Fibroblast of skin of back (primary cell): ENCODE measurements at places on chromosomes 3 and 15.

DNA sequence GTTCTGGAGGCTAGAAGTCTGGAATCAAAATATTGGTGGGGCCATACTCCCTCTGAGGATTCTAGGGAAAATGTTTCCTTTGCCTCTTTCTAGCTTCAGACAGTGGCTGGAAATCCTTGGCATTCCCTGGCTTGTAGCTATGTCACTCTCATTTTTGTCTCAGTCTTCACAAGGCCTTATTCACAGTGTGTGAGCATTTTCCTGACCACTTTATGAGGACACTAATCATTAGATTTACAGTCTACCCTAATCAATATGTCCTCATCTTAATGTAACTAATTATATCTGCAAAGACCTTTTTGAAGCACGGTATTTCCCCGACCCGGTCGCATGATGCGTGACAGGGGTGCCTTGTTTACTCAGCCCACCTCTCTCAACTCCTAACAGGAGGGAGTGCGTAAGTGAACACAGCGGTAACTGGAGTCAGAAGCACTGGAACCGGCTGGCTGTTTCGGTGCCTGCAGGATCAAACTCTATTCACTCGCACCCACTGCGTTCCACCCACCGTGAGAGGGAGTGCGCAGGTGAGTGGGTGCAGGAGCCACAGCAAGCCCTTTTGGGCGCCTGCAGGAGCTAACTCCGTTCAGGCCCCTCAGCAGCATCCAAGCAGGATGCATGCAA is 155.0 kb downstream of the EPHA3 start:
- DNase-seq, result no peak

- DNase-seq, result no peak
Measured at GRCh38 chr3:197495059-197495455, 60.7 kb downstream of the BDH1 start.

- DNase-seq, result peak; percentile 92
Measured at GRCh38 chr3:133568294-133569014, 5.0 kb upstream of the CDV3 start.

DNA sequence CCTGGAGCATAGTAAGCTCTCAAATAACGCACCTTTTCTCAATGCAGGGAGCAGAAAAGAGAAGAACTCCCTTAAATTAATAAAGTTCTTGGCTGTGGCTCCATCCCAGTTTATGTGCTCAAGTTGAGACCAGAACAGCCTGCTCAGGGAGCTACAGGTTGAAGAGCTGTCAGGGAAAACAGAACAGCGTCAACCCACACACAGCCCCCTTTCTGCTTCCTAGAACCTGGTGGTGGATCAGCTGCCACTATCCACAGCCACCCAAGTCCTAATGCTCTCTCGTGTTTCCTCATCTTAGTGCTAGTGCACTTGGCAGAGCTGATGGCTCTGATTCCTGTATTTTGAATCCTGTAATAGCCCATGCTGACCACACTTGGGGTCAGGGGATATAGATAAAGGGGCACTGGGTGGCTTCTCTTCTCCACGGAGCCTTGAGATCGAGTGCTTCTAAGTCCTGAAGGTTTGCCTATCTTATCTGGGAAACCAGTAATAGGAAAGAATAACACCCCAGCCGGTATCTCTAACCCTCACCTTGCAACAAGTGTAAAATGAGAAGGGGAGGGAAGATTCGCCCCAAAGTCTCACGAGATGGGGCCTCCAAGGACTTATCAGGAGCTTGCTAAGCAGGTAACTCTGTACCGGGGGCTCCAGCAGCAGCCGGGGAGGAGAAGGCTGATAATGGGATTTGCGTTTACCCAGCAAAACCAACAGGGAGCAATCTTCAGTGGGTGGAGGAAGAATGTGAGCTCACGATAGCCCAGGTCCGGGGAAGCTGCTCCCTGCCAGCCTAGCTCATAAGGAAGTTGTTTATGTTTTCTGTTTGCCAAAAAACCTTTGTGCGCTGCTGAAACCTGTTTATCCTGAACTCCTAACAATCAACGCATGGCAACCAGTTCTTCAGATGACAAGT is 136.2 kb upstream of the ICE2 start:
- no peak for DNase-seq

DNA sequence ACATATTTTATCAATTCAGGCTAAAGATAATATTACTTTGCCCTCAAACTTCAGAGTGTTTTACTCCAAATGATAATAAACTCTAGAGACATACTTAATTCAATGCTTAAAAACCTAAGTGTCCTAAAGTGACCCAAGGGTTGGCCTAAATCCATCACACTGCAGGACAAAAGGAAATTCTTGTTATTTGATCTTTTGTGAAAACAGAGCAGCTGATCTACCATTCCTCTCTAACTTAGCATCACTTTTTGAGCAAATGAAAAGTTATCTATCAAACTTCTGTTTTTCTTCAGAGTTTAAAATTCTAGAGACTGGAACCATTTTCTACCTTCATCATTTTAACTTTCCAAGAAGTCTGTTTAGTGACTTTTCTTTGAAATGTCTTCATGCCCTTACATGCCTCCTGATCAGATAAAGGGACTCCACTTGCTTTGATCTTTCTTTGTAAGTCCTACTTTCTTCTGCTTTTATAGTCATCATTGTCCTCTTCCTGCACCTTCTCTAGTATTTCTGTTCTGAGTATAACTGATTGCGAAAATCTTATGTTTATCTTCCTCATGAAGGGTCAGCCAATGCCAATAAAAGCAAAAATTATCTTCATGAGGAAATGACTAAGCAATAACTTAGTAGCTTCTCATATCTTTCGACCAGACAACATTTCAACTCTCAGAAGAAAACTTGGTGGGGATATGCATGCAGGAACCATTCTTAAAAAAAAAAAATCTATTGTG is 378.7 kb upstream of the TGFBR2 start:
- DNase-seq, result peak; percentile 96

- peak; percentile 4 for DNase-seq
Measured at GRCh38 chr15:69987492-69988489, 109.9 kb downstream of the TLE3 start.

- DNase-seq, result peak; percentile 45
Measured at GRCh38 chr15:33565094-33565493, 254.3 kb downstream of the RYR3 start.

DNA sequence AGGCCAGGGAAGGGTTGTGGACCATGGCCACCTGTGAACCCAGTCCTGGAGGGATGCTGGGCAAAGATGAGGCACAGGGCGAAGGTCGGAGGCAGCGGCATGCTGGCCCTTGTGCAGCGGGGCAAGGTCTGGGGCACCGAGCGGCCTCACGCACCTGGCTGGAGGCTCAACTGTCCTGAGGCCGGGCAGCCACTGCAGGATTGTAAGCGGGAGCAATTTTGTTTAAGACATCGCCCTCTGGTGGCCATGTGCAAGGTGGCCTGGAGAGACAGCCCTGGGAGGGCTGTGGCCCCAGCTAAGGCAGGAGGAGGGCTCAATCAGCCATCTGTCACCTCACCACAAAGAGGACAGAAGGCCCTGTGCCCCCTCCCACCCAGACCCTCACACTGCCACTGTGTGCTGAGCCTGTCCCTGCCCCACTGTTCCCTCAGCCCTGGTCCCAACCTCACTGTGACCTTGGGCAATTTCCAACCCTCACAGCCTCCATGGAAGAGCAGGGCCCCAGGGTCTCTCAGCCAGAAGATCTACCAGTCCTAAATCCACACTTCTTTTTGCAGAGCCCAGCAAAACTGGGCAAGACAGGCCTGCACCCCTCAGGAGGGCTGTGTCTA is 46.2 kb downstream of the TPRA1 start:
- DNase-seq, result peak; percentile 58

- DNase-seq, result no peak
Measured at GRCh38 chr3:128996200-128996599, 2.3 kb upstream of the CFAP92 start.
